ENCODE measurements at places on chromosomes 1 and 21.

GRCh38 chr1:207649865-207650580 is 5.1 kb downstream of the CR1L start:
- no peak for DNase-seq

GRCh38 chr1:114229368-114229767 is 75.7 kb upstream of the SYT6 start:
- DNase-seq, result no peak

DNA sequence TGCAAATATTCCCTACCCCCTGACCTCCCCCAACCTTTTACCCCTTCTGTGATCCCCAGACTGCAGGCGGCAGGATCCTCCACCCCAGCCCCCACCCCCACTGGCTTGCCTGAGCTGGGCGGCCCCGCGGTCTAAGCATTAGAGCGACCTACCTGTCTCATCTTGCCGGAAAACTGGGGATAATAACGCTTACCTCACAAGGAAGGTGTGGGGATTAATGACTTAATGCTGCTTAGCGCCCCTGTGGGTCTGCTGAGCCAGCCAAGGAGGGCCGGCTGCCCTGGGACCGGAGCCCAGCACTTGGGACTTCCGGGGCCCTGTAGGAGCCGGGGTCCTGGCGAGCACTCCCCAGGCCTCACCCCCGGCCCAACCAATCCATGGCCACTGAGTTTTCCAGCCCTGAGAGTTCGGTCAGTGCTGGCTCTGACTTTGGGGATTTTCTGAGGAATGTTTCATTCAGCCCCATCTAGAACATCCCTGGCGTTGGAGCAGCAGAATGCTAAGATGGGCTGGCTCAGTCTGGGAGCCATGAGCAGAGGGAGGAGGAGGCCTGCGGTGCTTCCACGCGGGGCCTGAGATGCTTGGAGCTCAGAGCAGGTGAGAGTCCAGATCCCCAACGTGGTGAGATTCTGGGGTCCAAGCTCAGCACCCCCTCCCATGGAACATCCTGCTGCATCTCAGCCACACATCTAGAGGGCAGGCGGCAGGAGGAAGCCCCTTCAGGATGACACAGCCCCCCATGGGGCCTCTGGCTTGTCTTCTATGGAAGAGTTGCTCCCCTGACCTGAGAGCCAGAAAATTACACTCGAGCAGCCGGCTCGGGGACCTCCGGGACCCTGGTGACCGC is 97.9 kb downstream of the RIPK4 start:
- no peak for DNase-seq

- DNase-seq, result no peak
Observed at GRCh38 chr1:155009221-155009711, 6.7 kb downstream of the ZBTB7B start.

GRCh38 chr1:221442056-221442455 is 299.8 kb downstream of the DUSP10 start:
- no peak for DNase-seq

All from effector CD4-positive, alpha-beta T cell (primary cell).